ENCODE measurements at places on chromosomes 12 and 14.

DNA sequence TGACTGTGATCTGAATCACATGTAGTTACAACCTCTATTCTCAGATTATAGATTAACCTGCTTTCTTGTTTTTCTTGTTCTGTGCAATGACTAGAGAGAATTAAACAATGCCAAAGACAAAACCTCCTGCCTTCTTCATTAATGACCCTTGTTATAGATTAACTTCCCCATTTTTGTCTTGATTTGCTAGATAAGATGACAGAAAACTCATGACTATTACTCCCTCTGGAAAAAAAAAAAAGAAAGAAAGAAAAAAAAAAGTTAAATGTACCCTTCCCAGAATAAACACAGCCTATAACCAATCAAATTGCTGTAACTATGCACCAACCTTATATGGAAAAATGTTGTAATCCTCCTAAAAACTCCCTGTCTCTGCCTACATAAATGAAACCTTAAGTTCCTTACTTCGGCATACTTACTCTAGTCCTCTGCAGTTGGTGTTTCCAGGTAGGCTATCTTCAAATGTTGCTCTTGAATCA lies 41.1 kb upstream of the PCED1B start:
- no peak for DNase-seq

GRCh38 chr12:12396694-12397093 lies 39.8 kb downstream of the BORCS5 start:
- DNase-seq, result no peak

DNA sequence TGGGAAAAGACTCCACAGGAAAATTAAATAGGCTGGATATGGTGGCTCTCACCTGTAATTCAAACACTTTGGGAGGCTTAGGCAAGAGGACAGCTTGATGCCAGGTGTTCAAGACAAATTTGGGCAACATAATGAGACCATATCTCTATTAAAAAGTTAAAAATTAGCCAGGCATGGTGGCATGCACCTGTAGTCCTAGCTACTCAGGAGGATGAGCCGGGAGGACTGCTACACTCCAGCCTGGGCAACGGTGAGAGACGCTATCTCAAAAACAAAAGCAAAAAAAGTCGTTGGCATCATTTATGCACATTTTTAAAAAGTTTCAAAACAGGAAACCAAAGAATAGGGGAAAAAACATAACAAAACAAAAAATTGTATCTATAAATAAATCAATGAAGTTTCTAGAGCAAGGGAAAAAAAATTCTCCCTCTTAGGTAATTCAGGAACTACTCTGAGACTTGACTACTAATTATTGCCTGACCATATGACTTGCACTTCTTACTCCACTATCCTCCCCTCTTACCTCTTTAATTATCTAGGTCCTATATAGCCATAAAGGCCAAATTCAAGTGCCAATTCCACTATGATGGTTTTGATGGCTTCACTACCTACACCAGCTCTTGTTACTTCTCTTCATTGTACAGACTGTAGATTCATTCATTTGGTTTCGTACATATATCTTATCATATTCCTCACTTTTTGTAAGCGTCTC lies 1.6 kb downstream of the METTL3 start:
- no peak for DNase-seq

DNA sequence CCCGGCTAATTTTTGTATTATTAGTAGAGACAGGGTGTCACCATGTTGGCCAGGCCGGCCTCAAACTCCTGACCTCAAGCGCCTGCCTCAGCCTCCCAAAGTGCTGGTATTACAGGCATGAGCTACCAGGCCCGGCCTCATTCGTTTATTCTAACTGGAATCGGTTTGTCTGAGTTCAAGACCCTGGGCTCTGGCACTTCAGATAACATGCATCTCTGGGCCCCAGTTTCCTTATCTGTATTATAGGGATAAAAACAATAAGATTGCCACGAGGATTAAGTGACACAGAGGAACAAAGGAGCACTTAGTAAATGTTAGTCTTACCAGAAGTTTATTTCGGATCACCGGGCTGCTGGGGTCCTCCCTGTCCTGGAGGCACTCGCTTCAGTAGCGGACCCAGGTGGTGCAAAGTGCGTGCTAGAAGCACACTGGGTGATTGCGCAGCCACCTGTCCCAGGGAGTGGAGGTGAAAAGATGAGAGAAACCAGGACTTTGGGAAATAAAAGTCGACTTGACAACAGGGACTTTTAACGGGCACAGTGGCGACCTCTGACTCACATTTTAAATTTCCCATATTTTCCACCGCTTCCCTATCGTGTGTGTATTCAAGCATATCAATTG lies 37.5 kb downstream of the ACACB start:
- no peak for DNase-seq

GRCh38 chr14:65413739-65414045 lies 1.2 kb downstream of the FUT8 start:
- DNase-seq, result peak; percentile 43

GRCh38 chr14:73397810-73398209 lies 60.5 kb downstream of the NUMB start:
- DNase-seq, result no peak

DNA sequence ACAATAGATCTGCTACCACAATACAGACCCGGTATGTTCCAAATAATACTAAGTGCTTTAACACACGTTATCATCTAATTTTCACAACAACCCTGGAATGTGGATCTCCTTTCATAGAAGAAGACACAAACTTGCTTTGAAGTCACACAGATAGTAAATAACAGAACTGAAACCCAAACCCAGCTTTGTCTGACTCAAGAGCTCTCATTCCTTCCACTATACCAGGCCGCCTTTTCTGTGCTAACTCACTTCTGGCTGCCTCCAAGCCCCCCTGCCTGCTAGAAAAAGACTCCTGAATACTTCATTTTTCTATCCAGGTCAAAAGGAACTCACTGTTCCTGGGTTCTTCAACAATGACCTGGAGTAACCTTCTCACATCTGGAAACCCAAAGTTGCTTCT lies 37.8 kb downstream of the PRPF40B start:
- no peak for DNase-seq

- DNase-seq, result peak; percentile 48
Measured at GRCh38 chr12:108495054-108495453, 20.0 kb upstream of the FICD start.

DNA sequence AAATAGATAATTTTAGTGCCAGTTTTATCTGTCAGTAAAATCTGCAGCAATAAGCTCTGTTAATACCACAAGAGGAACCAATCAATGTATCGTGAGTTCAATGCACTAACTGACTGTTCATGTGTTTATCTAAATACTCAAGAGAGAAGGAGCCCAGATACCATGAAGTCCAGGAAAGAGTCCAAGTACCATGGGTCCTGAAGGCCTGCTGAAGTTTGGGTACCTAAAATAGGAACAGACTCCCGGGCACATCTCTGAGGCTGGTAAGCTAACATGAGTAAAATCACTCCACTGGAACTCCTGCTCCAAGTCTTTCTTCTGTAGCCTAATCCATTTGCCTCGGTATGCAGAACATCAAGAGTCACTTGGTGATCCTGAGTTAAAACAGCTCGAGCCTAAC lies 71.1 kb downstream of the PRKD1 start:
- no peak for DNase-seq

- peak; percentile 92 for DNase-seq
Measured at GRCh38 chr12:100142851-100143559, at the start of gene BLTP3B. TSS of gene BLTP3B (minus strand) at chr12:100142874. CDS start at chr12:100142635, 239 bp downstream.

DNA sequence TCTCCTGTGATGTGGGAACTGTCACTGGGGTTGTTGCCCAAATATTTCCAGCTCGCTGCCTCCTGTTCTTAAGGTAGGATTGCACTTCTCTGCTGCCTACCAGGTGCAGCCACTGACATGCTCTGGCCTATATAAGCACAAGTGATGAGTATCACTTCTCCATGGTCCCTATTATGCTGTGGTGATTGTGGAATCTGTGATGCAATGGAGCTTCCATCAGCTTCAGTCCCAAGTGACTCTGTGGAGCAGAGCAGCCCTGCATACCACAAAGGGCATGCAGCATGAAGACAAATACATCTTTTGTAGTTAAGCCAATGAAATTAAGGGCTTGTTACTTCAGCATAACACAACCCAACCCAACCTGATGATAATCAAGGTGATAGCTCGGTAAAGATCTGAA lies 43.5 kb downstream of the CKAP4 start:
- DNase-seq, result no peak

DNA sequence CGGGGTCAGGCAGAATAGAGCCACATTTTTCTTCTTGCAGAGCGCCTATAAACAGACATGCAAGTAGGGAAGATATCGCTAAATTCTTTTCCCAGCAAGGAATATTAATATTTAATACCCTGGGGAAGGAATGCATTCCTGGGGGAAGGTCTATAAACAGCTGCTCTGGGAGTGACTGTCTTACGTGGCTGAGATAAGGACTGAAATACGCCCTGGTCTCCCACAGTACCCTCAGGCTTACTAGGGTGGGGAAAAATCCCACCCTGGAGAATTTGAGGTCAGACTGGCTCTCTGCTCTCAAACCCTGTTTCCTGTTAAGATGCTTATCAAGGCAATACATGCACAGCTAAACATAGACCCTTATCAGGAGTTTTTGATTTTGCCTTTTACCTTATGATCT lies 262.3 kb downstream of the CEP128 start:
- no peak for DNase-seq

DNA sequence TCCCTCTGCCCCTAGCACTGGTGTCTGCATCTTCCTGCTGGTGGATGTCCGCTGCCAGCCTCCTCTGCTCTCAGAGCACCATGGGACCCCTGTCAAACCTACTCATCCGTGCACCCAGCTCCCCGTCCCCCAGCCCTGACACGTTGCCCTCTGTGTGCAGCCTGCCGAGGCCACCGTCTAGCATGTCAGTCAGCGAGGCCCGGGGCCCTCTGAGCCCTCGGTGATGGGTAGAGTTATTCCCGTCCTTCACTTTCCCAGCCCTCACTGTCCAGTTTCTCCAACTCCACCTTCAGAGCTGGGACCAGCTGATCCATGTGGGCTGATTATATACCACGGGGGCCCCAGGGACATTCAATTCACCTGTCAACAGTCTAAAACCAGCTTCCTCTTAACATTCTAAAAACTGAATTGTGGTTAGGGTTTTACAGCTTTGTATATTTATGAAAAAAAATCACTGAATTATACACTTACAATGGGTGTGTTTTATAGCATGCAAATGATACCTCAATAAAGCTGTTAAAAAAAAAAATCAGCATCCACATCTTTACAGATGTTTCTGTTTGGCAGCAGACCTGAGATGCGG lies 61.3 kb downstream of the CCDC88C start:
- DNase-seq, result no peak

- no peak for DNase-seq
Measured at GRCh38 chr14:95291859-95292542, 27.7 kb downstream of the CLMN start.

DNA sequence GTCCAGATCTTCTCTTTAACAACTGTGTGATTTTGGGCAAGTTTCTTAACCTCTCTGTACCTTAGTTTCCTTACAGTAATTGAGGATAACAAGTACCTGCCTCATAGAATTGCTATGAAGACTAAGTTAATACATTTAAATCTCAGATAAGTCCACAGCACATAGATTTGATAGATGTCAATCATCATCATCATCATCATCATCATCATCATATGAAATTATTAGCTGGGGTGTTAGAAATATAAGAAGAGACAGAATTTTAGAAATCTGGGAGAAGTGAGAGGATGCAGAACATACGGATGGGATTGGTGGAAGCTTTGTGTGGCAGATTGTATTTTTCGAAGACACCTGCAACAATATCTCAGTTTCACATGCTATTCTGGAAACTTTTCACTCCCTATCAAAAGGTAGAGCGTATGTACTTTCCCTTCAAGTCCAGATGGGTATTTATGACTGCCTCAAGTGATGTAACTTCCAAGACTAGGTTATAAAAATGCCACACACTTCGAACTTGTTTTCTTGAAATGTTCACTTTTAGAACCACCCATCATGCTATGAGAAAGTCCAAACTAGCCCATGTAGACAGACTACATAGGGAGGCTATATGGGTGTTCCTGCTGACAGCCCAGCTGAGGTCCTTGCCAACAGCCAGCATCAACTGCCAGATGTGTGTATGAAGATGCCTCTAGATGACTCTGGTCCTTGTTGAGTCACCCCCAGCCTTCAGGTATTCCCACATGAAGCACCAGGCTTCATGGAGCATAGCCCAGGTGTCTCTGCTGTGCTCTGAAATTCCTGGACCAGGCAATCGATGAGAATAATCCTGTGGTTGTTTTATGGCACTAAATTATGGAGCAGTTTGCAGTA lies 20.7 kb upstream of the SDR39U1 start:
- DNase-seq, result no peak

DNA sequence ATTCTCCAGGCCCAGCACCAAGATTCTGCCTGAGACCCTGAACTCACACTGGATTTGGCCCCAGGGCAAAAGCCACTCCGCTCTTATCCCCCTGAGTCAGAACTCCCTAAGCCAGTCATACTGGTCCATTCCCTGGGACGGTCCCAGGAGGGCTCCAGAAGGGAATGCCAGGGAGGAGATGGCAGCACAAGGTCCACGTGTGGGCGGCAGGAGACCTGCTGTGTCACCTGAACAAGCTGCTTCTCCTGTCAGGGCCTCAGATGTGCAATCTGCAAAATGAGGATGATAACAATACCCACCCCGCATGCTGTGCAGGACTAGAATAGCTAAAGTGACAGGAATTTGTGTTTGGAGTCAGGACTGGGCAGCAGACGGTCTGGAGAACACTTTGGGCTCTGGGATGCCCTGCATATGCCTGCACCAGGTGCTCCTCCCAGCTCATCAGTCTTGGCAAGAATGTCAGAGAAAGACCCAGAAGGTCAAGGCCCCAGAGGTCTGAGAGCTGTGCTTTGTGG lies 40.3 kb downstream of the CMKLR1 start:
- no peak for DNase-seq

GRCh38 chr12:94872671-94872970 lies 130.9 kb downstream of the NDUFA12 start:
- no peak for DNase-seq

DNA sequence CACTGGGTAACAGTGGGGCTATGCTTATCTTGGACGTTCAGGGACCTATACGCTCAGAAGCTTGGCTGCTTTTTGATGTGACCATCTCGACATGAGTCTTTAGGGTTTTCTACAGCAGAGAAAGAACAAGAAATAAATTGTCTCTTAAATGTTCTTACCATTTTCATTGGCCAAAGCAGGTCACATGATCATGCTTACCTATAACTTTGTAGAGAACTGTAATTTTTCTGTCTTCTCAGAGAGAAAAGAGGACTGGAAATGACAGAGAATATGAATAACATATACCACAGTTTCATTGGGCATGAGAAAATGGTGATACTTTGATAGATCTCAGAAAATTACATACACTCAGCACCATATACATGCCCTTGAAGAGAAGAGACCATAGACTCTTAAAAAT lies 390.9 kb downstream of the NRXN3 start:
- no peak for DNase-seq

- no peak for DNase-seq
Measured at GRCh38 chr12:25625146-25625545, 72.1 kb upstream of the LMNTD1 start.

GRCh38 chr12:12717586-12718380 lies 615 bp downstream of the CDKN1B start:
- no peak for DNase-seq

DNA sequence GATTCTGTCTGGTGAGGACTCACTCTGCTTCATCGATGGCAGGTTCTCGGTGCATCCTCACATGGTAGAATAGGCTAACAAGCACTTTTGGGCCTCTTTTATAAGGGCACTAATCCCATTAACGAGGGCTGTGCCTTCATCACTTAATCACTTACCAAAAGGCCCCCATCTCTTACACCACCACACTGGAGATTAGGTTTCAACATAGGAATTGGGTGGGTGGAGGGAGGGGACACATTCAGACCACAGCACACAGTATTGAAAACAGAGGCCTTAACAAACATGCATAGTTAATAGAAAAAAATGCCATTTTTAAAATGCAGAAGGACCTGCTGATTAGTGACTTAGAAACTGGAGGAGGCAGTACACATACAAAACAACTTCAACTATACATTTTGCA lies 61.6 kb downstream of the SPPL3 start:
- no peak for DNase-seq

GRCh38 chr14:88792473-88793258 lies at the start of gene EML5:
TSS of gene EML5 (minus strand) at chr14:88792953. CDS start at chr14:88792503, 450 bp downstream.
- DNase-seq, result peak; percentile 90
